Mucosa of gallbladder (tissue), 1 donor: ENCODE measurements at places on chromosomes 1 and 21. TPM values are rescaled to one million over a fixed set of nuclear protein-coding genes. Genes with fewer than 3 reads are reported as not detected.

Gene SETD4
- 25.1 TPM for total RNA-seq

Gene BCL2L15
- total RNA-seq = 20.9 TPM

Gene DDAH1
- total RNA-seq = 128 TPM

Gene PPFIA4
- 7.0 TPM for total RNA-seq

Gene APOBEC4
- total RNA-seq = not detected

Gene FUCA1
- total RNA-seq = 65.9 TPM

Gene MTMR11
- 97.8 TPM for total RNA-seq

DNA sequence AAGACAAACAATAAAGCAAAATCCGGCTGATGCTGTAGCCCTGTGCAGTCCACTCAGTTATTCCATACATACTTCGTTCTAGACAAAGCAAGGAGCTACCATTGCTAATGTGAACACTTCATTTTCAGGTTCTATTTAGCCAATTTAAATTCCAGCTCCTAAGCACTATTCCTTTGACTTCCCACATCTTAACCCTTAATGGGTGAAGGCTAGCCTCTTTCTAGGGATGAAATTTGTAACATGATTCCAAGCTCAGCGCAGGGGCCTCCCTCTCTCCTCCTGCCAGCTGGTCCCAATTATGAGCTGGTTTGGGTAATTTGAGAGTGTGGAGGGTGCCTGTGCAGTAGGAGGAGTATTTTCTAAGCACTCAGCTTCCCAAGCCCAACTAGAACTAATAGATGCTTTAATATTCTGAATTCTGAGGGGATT lies 53.9 kb upstream of the PTGFRN start:
- no peak for DNase-seq

DNA sequence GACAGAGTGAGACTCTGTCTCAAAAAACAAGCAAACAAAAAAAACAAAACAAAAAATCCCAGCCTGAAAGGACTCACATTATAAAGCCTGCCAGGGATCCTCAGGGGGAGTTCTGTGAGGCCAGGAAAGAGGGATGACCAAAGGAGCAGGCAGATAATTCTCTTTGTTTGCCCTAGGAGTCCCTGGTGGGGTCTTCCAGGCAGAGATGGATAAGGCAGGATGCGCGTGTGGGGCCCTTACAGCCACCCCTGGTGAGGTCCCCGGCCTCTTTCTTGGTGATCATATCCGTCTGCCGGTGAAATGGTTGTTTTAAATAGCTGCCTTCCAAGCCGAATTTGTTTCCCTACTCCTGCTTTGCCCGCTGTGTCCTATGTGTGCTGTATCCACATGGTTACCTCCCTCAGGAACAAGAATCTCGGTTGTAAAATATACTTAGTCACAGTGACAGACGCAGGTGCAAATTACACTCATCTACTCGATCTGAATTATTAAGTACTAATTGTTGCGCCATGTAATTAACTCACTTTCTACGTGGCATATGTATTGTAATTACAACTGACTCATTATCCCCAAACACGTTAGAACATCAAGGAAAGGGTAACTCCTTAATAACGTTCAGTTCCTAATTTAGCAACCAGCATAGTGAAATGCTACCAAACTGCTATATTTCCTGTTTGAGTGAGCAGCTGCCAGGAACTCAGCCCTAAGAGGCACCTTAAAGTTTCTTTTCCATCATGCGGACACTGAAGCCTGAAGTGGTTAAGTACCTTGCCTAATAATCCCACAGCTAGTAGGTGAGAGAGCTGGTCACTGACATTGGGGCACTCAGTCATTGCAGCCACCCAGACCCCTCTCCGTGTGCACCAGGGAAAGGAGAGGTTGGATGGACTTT lies 106.4 kb downstream of the ZSCAN20 start:
- DNase-seq = no peak

GRCh38 chr21:39051588-39051949 lies 131.7 kb downstream of the PSMG1 start:
- no peak for DNase-seq

GRCh38 chr1:41919131-41919530 lies 409 bp upstream of the HIVEP3 start:
- DNase-seq = no peak

GRCh38 chr1:37945743-37946702 lies 830 bp downstream of the INPP5B start:
- DNase-seq = peak; percentile 57

DNA sequence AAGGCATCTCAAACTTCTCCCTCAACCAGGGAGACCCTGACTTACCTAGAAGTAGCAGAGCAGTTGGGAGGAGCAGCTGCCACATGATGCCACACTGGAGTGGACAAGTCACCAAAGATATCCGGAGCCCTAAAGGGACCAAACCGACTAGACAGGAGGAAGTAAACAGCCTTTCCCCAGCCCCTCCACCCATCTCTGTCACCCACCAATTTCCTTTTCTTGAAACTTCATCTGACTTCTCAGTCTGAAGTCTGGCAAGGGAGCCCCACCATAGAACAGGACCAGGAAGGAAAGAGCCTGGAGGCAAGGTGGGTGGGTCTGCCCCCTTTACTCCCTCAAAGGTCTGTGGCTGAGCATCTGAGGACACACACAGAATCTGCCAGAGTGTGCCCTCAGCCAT lies at the start of gene FCGR3A:
Gene FCGR3A (minus strand): TSS at position 167 of the 400 bp plus-strand sequence. CDS start 82 bp downstream, at position 85.
- no peak for DNase-seq

- DNase-seq = no peak
These were observed 141.8 kb downstream of the NEK7 start for GRCh38 chr1:198298640-198299039.

DNA sequence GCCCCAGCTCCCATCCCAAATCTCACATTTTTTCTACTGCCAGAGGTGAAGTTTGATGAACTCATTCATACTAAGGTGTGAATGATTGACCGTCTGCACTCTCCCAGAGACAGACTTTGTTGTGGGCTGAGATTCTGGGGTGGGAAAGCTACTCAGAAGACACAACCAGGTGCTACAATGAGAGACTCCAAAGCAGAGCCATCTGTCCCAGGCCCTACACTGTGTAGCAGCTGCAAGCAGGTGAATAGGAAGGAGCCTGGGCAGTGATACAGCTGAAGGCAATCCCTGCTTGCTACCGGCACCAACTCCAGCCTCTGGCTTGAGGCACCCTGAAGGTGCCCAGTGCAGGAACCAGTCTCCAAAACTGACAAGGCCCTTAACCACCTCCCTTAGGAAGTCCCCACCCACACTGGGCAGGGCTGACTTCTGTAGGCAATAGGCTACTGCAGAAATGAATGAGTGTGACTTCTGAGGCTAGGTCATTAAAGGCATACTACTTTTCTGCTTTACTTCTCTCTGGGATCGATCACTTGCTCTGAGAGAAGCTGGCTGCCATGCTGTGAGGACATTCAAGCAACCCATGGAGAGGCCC lies 79.7 kb upstream of the RUNX3 start:
- no peak for DNase-seq

- DNase-seq = peak; percentile 93
These were observed 31.9 kb upstream of the EDN2 start for GRCh38 chr1:41516168-41517061.

DNA sequence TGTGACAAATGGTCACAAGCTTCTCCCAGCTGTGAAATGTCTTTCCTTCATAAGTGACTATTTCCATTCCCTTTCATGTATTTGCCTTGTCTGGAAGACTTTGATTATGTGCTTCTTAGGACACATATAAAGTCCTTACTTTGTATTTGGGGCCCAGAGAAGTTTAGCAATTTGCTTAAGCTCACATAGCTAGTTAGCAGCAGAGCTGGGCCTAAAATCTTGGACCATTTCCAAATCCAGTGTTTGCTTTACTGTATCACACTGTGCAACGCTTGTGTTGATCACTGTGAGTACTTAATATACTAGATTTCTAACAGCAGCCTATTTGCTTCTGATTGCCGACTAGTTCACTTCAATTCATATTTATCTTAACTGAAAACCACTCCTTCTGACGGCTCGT lies 2.2 kb upstream of the KCNA3 start:
- no peak for DNase-seq

GRCh38 chr1:168977618-168978017 lies 128.9 kb upstream of the ATP1B1 start:
- DNase-seq = no peak

GRCh38 chr1:173934440-173934839 lies 17.3 kb upstream of the SERPINC1 start:
- no peak for DNase-seq
